ENCODE measurements at places on chromosomes 5 and 9. TPM values are rescaled to one million over a fixed set of nuclear protein-coding genes. Genes with fewer than 3 reads are reported as not detected.

Gene GFI1B
- total RNA-seq, result 0.19 TPM

Gene OTP
- not detected for total RNA-seq

Gene PIP5KL1
- total RNA-seq, result 1.9 TPM

Gene PTGDS
- total RNA-seq, result not detected

Gene PCSK5
- total RNA-seq, result 3.1 TPM

Gene NR6A1
- 0.82 TPM for total RNA-seq

Gene DNAI1
- total RNA-seq, result not detected

Gene SMIM33
- 0.50 TPM for total RNA-seq

Gene EGFL7
- total RNA-seq, result 1.4 TPM

Gene PLPP7
- 0.30 TPM for total RNA-seq

Gene LRRC19
- total RNA-seq, result not detected

Gene UGT3A1
- total RNA-seq, result not detected

All from activated CD4-positive, alpha-beta T cell treated with anti-CD3 and anti-CD28 coated beads for 36 hours (primary cell).